Fibroblast of skin of right quadriceps (primary cell): ENCODE measurements at places on chromosomes 2 and 18.

DNA sequence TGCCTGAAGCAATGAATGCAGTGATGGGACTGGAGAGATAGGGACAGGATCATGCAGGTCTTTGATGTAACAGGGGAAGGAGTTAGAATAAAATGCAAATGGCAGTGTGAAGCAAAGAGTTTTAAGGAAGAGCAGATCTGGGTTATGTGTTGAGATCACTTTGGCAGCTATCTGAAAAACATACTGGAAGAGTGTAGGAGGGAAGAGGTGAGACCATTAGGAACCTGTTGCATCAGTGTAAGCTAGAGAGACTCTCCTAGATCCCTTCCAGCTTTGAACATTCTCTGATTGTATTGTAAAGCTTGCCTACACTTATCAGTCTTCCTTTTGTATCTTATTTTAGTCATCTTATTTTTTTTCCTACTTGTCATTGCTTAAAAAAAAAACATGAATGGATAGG is 10.5 kb downstream of the ACVR2A start:
- no peak for DNase-seq

GRCh38 chr2:71157124-71157793 is 26.8 kb downstream of the MPHOSPH10 start:
- DNase-seq: peak; percentile 34

- peak; percentile 5 for DNase-seq
Observed at GRCh38 chr18:49933530-49934128, 120.3 kb upstream of the ACAA2 start.

- no peak for DNase-seq
Observed at GRCh38 chr2:5537180-5537688, 154.9 kb upstream of the SOX11 start.

GRCh38 chr2:205034034-205034433 is 488.8 kb downstream of the PARD3B start:
- no peak for DNase-seq

- DNase-seq: no peak
Observed at GRCh38 chr2:64763126-64763525, 109.4 kb upstream of the SERTAD2 start.

DNA sequence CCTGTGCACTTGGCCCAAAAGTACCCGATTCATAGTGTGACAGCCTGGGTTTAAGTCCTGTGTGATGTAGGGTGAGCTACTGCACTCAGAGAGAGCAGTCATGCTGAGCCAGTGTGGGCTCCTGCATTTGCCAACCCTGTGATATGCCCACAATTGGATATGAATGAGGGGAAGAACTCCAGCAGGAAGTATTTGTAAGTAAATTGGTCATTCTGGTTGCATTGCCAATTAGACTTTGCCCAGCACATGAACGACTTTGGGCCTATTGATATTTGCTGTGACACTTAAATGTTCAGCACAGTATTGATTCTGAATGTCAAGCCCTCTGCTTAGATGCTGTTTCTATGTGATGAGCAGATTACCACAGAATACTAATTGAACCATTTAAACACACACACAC is 570.9 kb downstream of the PIK3C3 start:
- DNase-seq: no peak

GRCh38 chr2:2332381-2332780 is 1.3 kb upstream of the MYT1L start:
- DNase-seq: no peak

- DNase-seq: peak; percentile 97
Observed at GRCh38 chr18:63683152-63683551, 19.6 kb upstream of the SERPINB11 start.

DNA sequence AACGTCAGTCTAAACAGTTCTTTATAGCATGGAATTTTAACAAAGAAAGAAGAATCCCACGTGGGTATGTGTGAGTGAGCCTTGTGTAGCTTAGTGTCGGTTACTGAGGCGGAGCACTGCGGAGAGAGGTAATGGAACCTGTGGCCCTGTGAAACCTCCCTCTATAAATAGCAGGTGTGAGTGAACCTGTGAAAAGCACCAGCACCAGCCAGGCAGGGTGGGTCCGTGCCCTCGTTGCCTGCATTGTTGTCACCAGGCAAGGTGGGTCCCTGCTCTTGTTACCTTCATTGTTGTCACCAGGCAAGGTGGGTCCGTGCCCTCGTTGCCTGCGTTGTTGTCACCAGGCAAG is 4.7 kb downstream of the CTDP1 start:
- no peak for DNase-seq

DNA sequence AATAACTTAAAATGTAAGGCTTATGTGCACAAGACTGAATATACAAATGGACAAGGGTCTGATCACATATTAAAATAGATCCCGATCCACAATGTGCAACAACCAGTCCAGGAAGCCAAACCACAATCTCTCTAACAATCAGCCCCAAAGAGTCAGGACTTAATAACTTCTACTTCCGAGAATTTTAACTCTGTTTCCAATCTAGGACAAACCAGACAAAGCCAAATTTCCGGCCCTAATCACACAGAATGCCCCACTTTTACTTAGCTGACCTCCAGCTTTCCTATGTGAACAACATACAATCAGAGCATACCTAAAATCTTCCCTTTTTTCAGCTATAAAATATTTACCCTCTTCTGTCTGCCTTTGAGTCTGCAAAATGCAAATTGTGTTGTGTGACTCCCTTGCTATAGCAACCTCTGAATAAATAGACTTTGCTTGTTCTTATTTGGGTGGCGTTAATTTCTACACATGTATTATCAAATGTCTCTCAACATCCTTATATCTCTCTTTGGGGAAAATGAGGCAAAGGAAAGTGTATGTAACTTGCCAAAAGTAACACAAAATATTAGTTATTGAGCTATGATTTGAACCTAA is 381.9 kb upstream of the MC4R start:
- DNase-seq: no peak

- no peak for DNase-seq
Observed at GRCh38 chr2:108986916-108987510, 2.0 kb downstream of the EDAR start.

GRCh38 chr2:182280118-182280517 is 146.7 kb downstream of the PDE1A start:
- peak; percentile 65 for DNase-seq

DNA sequence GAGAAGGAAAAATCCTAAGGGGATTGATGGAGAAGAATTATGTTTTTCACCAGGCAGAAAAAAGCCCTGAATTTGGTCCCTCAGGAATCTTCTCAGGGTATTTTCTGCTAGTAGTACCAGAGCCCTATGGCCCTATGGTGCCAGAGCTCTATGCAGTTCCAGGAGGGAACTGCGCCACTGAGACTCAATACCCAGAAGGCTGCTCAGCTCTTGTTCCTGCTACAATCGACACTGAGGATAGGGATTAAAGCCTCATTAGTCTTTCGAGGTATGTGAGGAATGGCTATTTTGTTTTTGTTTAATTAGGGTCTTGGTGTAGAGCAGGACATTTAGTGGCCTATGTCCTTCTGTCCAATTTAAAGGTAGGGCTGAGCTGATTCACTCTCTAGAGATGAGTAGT is 21.7 kb upstream of the PPP3R1 start:
- no peak for DNase-seq

DNA sequence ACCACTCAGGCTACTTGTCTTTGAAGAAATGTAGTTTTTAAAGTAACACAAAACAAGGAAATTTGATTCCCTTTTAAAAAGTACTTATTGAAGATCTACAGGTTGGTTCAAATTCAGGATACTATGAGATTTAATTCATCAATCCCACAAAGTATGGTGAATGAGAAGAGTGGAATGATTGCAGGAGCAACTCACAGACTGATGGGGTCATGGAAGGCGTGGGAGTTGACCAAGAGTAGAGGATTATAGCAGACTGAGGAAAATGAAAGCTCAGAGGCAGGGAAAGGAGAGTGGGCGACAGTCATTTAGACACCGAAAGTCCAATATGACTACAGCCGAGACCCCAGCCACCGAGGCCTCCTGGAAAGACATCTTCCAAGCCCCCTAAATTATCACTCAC is 12.5 kb upstream of the DAPL1 start:
- peak; percentile 42 for DNase-seq

DNA sequence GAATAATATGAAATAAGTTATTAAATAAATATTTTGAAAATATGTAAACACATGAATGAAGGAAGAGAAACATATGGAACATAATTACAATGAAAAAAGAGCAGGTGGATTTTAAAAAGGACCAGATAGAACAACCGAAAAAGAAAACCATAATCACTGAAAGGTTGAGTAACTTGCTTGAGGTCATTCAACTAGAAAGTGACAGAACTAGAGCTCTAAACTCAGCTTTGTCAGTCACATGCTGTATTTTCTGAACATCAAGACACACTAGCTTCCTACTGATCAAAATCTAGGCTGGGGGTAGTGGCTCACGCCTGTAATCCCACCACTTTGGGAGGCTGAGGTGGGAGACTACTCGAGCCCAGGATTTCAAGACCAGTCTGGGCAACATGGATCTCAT is 30.0 kb upstream of the ITGAV start:
- no peak for DNase-seq

- no peak for DNase-seq
Observed at GRCh38 chr2:31193806-31194205, 23.5 kb downstream of the CAPN14 start.

DNA sequence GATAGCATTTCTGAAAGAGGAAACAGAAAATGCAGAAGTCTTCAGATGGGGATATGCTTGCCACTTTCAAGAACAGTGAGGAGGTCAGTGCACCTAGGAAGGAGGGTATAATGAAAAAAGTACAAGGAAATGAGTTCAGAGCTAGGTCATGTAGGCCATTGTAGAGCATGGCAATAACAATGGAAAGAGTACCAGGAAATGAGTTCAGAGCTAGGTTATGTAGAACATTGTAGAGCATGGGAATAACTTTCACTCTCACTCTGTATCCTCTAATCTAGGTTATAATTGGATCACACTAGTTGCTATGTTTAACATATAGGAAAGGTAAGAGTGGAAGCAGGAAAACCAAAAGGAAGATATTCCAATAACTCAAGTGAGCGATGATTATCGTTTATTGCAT is 12.3 kb downstream of the SCG2 start:
- DNase-seq: no peak

- no peak for DNase-seq
Observed at GRCh38 chr2:147108548-147108947, 736.3 kb upstream of the ACVR2A start.

DNA sequence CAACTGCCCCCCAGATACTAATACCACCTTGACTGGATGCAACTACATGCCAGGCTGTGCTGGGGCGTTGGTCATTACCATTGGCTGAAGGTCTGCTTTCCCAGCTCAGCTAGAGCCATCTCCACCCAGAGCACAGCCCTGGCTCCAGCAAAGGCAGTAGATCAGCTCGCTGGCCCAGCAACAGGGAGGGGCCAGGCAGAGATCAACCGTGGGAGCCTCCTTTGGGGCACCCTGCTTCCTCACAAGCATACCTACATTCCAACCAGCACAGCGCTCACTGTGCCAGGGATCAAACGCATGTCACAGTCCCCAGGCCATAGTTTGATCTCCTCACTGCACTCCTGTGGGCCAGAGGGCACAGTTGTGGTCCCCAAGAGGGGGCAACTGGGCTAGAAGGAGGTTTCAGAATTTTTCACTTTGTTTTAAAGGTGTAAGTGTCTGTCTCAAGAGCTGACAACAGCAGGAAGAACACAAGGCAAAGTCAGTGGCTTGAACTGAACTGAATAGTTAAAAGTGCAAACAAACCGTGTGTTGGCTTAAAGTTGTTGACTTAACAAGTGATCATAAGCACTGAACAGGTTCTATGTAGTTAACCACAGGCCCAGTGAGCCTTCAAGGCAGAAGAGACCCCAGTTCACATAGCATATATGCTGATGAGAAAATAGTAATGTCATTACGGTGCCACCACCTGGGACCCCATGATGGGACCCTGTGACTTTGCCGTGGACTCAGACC is 70.1 kb upstream of the BZW1 start:
- no peak for DNase-seq

- no peak for DNase-seq
Observed at GRCh38 chr2:176647325-176648165, 378.3 kb downstream of the MTX2 start.

DNA sequence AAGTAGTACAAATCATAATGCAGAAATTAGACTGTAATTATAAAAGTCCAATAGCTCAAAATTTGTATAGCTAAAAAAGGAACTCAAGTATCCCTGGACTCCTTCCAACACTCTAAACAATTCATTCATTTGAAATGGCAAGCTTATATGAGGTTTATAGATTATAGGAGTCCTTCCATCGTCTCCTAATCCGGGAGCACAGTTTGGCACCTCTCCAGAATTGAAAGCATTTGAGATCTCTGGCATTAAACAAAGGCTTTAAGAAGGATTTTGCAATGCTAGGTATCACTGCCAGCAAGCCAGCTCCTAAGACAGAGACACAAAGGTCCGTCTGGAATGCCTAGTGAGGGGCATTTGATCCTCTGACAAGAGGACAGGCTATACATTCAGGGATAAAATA is 90.9 kb downstream of the ACVR1 start:
- DNase-seq: peak; percentile 39

- peak; percentile 47 for DNase-seq
Observed at GRCh38 chr2:65076345-65076710, 20.1 kb downstream of the CEP68 start.

DNA sequence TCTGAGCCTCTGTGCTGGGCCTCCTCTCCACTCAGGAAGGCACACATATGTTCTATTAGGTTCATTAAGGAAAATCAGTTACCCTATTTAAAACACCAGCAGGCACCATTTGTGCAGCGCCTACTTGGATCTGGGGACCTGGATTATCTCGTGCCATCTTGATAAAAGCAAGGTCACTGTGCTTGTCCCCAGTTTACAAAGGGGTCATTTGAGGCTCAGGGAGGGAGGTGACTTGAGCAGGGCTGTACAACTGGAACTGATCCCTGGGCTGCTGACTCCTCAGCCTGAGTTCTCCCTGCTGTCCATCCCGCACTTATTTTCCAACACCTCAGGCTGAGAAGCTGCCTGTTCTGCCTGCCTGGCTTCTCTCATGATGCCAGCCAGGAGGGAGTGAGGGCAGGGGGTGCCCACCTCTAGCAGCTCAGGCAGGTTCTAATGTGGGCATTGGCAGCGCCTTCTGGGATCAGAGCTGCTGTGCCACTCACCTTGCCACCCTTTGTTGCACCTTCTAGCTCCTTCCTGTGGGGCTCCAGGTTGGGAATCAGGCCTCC is 120.3 kb downstream of the GLI2 start:
- DNase-seq: no peak

DNA sequence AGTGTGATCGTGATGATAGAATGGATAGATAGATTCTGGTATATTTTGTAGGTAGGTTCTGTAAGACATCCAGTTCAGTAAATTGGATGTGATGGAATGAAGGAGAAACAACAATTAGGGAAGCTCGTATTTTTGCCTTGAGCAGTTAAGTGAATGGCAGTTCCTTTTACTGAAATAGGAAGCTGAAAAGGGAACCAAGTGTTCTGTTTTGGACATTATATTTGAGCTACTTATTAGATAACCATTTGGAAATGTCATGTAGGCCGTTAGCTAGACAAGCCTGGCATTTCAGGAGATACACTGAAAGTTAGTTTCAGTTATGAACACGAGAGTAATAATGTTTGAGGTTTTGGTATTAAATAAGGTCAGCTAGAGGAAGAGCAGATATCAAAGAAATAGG is 41.5 kb downstream of the MARCHF7 start:
- DNase-seq: no peak

GRCh38 chr18:21820033-21820810 is 79.6 kb downstream of the MIB1 start:
- DNase-seq: peak; percentile 17

GRCh38 chr2:200422071-200422470 is 87.8 kb downstream of the KCTD18 start:
- DNase-seq: no peak
